ENCODE measurements at places on chromosomes 5 and 9.
A peak's percentile ranks its signal among the peaks of the same experiment; 100 is the strongest.

GRCh38 chr5:39151745-39152144 is 67.6 kb downstream of the FYB1 start:
- DNase-seq, result no peak

GRCh38 chr9:123742009-123742767 is 187.7 kb downstream of the DENND1A start:
- peak; percentile 76 for DNase-seq

- DNase-seq, result no peak
Measured at GRCh38 chr9:110969971-110970386, 68.3 kb downstream of the LPAR1 start.

- DNase-seq, result no peak
Measured at GRCh38 chr5:6554812-6555211, 78.0 kb downstream of the NSUN2 start.

GRCh38 chr5:73282383-73282782 is 109.4 kb downstream of the TMEM174 start:
- no peak for DNase-seq

DNA sequence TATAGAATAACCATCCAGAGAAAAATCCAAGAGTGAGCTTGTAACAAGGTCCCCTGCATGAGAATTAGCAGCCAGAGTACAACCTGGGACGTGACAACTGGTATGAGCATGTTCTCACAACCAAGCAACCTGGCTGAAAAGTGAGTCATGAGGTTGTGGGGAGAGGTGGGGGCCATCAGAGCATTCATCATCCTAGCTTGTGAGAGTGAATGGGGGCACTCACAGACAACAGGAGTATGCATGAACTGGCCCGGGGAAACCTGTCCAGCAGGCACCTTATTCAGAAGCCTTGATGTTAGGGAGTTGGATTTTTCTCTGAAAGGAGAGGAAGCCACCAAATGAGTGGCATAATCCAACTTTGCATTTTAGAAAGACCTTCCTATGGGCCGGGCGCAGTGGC is 113.0 kb downstream of the FRMD3 start:
- DNase-seq, result no peak

- DNase-seq, result peak; percentile 30
Measured at GRCh38 chr5:36696059-36696673, 89.8 kb downstream of the SLC1A3 start.

DNA sequence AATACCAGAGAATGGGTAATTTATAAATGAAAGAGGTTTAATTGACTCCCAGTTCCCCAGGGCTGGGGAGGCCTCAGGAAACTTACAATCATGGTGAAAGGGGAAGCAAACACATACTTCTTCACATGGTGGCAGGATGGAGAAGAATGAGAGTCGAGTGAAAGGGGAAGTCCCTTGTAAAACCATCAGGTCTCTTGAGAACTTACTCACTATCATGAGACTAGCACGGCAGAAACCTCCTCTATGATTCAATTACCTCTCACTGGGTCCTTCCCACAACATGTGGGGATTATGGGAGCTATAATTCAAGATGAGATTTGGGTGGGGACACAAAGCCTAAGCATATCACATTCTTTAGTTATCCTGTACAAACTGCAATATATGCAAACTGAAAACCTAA is 609.4 kb downstream of the MTRR start:
- DNase-seq, result no peak

DNA sequence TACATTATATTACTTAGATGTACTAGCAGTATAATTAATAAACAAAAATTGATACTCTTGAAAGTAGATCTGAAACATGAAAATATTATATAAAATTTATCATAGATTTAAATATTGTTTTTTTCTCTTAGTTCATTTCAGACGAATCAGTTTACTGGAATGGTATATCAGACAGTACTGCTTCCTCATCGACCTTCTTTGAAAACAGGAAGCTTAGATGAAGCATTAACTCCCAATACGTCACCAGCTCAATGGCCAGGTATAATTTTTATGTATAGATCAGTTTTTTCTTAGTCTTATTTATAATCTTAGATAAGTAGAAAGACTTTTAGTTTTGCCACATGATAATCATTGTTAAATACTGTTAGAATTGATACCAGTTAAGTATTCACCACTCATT is 106.3 kb downstream of the DMXL1 start:
- no peak for DNase-seq

DNA sequence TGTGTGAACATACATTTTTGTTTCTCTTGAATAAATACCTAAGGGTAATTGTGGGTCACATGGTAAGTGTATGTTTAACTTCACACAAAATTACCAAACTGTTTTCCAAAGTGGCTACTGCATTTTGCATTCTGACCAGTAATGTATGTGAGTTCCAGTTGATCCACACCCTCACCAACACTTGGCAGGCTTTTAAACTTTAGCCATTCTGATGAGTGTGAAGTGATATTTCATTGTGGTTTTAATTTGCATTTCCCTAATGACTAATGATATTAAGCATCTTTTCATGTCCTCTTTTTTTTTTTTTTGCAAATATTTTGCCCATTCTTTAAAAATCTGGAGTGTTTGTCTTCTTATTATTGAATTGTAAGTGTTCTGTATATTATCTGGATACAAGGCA is 53.5 kb upstream of the MAST4 start:
- DNase-seq, result no peak

DNA sequence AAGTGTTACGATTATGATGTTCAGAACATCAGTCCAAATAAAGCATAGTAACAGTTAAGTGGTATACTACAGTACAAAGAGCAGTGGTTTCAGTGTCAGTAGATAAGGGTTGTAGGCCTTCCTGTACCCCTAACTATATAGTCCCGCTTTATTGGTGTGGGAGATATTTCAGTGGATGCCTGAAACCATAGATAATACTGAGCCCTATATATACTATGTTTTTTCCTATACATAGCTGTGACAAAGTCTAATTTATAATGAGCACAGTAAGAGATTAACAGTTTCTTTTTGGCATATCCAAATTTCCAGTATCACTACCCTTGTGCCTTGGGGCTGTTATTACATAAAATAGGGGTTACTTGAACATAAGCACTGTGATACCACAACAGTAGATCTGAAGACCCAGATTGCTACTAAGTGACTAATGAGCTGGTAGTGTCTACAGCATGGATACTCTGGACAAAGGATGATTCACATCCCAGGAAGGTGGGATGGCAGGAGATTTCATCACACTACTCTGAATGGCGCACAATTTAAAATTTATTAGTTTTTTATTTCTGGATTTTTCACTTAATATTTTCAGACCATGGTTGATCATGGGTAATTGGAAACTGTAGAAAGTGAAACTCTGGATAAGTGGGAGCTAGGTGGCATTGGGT is 119.3 kb downstream of the RPS23 start:
- DNase-seq, result no peak

DNA sequence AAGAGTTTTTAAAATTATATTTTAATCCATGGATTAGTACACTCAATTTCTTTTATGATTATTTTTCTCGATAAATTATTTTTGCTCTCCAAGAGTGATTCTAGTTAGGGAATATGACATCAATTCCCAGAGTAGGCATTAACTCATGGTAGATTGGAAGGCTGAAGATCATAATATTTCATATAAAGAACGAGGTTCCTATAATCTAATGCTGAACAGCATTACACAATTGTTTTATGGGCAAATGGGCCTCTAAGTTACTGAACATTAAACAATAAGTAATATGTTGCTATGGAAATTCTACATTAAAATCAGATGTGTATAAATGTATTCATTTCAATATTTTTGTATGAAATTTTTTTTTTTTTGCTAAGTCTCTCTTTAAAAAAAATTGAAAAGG is 140.3 kb downstream of the ZNF608 start:
- DNase-seq, result no peak

- no peak for DNase-seq
Measured at GRCh38 chr5:130331332-130331731, 427.1 kb downstream of the CHSY3 start.

GRCh38 chr5:1249366-1250280 is 24.4 kb downstream of the SLC6A18 start:
- no peak for DNase-seq

DNA sequence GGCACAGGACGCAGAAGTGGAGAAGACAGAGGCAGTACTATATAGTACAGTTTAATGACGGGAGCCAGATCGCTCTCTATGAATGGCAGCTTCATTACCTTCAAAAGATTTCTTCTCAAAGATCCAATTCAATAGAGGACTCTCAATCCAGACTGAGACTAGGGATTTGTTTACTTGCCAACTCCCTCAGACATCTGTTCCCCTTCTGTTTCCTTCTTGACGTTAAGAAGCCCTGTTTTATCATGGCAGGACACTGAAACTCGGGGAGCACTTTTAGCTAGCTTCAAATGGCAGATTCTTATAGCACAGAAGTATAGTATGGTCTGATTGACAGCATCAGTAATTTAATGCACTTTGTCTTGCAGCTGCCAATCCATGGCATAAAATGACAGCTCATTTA is 747.3 kb upstream of the C9orf72 start:
- DNase-seq, result no peak

GRCh38 chr5:167207081-167207480 is 1084.4 kb upstream of the WWC1 start:
- no peak for DNase-seq

- DNase-seq, result no peak
Measured at GRCh38 chr5:107331882-107332281, 338.9 kb downstream of the EFNA5 start.

DNA sequence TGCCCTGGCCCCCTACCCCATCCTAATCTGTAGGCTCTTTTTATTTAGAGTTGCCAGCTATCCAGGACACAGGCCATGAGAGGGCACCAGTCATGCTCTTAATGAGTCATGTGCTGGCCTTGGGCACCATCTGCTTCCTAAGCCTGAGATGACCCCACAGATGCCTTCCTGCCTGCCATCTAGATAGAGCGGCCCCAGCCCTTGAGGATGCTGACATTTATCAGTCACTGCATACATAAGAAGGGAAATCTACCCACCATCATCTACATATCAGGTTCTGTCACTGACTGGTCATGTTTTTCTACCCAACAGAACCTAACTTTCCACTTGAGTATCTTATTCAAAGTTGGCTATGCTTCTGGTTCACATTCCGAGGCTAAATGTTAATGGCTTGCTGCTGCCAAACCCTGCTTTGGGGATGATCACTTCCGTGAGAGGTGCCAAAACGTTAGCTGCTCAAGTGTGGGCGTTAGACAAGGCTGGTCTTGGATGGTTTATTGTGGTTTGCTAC is 49.9 kb upstream of the TTC23L start:
- DNase-seq, result no peak

GRCh38 chr9:13811876-13812275 is 502.1 kb downstream of the NFIB start:
- no peak for DNase-seq

DNA sequence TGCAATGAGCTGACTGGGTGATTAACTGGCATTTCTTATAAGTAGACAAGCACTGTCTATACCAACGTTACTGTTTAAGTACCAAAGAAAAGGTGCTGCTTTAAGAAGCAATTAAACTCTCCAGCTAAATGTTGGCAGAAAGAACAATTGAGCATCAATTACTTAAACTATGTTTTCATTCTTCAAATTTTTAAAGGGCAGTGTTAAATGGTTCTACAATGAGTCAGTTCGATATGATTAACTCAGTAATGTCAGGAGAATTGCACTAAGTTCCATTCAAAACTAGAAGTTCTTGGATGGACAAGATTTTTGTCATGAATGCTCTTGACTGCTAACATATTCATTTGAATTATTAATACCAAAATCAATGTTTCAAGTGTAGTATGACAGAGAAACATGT is 593.7 kb downstream of the DNAH5 start:
- no peak for DNase-seq

DNA sequence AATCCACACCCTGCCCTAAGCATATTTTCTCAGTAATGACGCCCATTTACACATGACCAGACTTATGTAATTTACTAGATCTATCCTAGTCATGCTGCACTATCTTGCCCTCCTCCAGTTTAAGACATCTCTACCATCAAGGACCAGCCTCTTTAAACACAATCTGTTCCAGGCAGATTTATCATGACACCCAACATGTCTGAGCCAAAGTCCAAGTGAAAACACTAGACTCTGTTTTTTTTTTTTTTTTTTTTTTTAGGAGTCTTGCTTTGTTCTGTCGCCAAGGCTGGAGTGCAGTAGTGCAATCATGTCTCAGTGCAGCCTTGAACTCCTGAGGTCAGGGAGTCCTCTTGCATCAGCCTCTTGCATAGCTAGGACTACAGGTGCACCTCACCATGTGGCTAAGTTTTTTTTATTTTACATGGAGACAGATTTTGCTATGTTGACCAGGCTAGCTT is 354.6 kb downstream of the ARRDC3 start:
- no peak for DNase-seq

- no peak for DNase-seq
Measured at GRCh38 chr5:67316695-67317094, 120.1 kb upstream of the CD180 start.

DNA sequence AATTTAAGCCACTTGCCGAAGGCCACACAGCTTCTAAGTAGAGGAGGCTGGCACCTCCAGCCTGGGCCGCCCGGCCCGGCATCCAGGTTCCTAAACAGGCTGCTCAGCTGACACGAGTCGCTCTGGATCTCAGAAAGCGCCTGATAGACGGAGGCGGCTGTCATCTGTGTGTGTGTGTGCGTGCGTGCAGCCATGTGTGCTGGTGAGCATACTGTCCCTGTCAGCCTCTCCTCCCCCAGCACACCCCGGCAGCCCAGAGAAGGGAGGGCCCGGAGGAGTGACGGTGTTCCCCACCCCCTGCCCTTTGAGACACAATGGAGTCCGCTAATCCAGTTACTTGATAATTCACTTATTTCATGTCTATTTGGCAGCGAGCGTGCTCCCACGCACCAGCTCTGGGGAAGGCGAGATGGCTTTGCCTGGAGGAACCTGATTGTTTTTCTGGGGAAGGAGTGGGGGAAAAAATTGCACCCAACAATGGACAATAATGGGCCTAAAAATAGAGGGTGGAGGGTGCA is 20.0 kb downstream of the NTNG2 start:
- peak; percentile 66 for DNase-seq

GRCh38 chr5:64077589-64077988 is 88.1 kb upstream of the RNF180 start:
- no peak for DNase-seq

GRCh38 chr5:74954919-74955318 is 88.7 kb upstream of the FAM169A start:
- no peak for DNase-seq

DNA sequence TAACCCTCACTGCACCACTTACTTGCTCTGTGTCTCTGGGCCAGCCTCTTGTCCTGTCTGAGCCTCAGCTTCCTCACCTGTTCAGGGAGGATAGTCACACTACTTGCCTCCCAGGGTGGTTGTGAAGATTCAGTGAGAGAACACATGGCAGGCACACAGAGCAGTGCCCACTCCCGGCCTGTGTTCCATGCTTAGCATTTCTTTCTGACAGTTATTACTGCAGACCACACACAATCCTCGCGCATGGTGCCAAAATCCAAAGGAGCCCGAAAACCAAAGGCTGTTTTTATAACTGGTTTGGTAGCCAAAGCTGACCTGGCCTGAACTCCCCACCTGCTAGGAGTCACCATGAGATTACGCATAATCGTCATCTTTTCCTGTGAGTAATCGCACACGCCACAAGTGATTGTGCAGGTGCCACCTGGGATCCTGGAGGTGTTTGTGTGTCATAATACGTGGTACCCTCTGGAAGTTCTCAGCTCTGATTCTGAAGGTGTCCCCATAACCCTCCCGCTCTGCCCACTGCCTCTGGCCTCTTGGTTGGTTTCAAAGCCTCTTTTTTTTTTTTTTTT is 84.6 kb upstream of the FBXW11 start:
- DNase-seq, result no peak

All from hippocampal formation (tissue), 2 donors.